Osteoblast (primary cell): ENCODE measurements at places on chromosomes 11 and 22.
A peak's percentile ranks its signal among the peaks of the same experiment; 100 is the strongest.

DNA sequence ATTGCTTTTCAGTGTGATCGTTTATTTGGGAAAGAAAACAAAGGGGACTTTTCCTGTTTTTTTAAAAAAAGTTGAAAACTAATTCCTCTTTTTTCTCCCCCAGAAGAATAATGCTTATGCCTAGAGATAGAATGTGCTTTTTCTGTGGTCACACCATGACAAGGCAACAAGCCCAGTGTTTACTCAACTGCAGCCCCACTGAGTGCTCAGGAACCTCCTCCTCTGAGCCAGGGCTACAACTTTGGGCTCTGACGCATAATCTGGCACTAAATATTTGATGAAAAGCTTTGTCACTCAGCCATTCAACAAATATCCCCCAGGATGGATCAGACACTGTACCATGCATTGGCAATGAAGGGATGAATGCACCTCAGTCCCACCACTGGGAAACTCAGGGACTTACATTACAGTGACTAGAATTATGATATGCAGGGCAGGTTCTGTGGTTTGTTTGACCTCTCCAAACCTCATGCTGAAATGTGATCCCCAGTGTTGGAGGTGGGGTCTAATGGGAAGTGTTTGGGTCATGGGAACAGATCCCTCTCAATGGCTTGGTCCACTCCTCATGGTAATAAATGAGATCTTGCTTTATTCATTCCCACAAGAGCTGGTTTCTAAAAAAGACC, 155.9 kb downstream of the CCDC34 start:
- DNase-seq = no peak

- peak; percentile 50 for DNase-seq
These were observed 3.8 kb upstream of the CTSD start for GRCh38 chr11:1767399-1768140.

DNA sequence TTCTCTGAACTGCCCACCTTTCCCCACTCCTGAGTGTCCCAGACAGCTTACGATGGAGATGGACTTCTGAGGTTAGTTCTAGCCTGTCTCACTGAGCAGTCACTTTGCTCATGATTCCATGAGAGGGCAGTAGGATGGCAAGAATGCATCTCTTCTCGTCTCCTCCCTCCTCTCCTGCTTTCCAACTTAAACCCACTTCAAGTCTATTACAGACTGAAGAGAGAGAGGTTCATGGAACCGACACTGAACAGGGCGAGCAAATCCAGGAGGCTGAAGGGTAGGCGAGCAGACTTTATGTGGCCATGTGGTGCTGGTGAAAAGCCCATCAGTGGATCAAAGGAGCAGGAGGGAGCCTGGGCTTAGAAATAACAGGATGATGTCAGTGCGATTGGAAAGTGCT, 38.6 kb downstream of the CEP164 start:
- DNase-seq = no peak

- no peak for DNase-seq
These were observed 79.0 kb downstream of the APIP start for GRCh38 chr11:34836958-34837856.

DNA sequence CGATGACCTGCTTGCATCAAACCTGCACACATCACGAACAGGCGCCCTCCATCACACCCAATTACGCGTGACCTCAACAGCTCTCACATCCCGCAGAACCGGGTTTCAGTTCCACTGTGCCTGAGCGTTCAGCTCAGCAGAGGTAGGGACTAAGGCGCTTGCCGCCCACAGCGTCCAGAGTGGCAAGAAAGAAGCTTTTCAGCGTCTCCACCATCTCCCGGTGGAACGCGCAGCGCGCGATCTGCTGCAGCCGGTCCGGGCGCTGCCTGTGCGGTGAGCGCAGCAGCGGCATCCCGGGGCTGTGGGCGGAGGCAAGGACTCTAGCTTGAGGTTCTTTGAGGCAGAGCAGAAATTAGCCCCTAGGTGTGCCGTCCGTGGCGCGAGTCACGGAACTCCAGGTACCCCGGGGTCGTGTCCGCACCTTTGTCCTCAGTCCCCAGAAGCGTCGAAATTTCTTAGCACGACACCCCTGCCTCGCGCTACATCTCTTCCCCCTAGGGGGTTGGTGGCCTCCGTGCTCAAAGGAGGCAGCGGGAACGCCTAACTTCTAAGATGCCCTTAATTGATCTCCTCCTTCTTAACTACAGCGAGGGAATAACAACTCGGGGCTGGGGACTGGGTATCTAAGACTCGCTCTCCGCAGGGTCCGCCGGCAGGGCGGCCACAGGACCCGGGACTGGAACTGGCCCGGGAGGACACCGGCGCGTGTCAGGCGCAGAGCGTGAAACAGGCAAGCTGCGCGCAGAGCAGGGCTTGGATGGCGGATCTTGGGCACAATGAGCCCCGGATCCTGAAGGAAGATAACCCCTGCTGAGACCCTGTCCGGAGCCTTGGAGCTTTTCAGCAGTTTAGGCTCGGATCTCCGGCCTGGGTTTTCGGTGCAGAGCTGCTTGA, 1.7 kb upstream of the CALCA start:
- peak; percentile 80 for DNase-seq

DNA sequence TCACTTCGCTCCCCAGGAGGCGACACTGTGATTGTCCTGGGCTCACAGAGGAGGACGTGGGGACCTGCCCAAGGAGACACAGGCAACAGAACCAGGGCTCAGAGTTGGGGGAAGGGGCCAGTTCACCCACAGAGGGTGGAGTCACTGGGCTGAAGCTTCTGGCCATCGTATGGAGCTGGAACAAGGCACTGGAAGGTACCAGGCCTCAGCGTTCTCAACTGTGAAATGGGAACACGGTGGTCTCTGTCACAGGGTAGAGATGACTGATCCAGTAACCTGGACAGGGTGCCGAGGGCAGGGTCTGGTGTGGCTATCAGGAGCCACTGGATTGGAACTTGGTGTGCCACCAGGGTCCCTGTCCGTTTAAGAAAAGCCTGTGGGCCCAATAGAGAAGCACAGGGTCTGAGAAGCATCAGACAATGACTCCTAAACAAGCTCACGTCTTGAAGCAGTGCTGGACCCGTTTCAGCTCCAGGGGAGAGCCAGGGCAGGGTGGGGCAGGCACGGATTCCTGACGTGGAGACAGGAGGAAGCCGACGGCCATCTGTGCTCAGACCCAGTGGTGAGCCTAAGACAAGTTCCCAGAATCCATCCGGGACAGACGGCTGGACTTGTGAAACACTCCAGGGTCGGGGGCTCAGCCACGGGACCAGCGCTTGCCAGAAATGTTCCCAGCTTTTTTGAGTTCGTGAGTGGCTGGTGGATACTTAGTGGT, 25.0 kb upstream of the KCNQ1OT1 start:
- DNase-seq = no peak

DNA sequence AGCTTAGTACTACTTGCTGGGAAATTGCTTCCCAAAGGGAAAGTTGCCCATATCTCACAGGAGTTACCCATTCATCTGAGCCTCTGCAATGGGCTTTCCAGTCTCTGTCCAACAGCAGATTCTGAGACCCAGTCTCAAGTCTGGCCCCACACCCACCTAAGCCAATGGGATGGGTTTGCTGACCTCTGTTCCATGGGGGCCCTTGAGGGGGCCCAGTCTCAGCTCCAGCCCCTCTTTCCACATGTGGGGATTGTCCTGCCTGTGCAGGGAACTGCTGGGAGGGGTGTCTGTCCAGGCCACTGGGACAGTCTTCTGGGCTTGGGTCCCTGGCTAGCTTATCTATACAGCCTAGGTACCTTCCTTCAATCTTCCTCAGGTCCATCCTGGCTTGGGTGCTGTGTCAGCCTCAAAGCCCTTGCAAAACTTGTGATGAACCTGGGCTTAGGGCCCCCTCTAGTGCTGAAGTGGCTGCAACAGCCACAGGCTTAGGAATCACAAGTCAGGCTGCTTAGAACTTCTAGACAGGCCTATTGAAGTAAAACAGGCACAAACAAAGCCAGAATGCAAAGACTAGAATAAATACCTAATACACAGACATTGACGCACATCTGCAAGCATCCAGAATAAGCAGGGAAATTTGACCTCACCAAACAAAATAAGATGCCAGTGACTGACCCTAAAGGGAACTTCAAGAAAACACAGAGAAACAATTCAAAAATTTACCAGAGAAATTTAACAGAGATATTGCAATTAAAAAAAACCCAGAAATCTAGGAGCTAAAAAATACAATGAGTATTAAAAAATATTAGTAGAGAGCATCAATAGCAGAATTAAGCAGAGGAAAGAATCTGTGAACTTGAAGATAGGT, 11.7 kb upstream of the PATL1 start:
- peak; percentile 18 for DNase-seq

DNA sequence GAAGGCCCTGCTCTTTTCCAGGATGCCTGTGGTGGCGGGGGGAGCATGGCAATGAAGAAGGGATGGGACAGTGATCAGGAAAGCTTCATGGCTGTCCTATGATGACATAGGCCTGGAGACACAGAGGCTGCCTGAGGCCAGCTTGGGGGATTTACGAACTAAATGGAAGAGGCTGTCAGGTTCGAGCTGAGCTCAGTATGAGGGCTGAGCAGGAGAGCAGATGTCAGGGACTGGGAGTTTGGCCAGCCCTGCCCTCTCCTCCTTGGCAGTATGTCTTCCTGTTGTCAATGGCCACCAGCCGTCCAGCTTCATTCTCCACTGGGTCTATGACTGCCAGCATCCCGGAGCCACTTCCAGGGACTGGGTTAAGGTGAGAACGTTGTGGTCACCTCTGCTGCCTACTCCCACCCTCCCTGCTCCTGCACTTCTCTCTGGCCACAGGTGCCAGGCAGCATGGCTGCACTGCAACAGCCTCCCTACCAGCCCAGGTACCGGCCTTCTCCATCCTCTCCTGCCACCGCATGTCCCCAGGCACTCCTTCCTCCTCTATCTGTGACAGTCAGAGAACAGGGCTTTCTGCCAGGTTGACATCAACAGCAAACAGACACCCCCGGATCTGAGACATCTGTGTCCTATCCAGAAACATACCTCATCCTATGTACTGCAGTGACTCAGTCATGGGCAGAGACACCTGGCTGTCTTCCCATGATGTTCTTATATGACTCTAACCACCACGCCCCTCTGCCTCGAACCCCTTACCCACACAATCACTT, 75.1 kb downstream of the KIRREL3 start:
- no peak for DNase-seq
